ENCODE measurements at places on chromosomes 12 and 14.
A peak's percentile ranks its signal among the peaks of the same experiment; 100 is the strongest.

DNA sequence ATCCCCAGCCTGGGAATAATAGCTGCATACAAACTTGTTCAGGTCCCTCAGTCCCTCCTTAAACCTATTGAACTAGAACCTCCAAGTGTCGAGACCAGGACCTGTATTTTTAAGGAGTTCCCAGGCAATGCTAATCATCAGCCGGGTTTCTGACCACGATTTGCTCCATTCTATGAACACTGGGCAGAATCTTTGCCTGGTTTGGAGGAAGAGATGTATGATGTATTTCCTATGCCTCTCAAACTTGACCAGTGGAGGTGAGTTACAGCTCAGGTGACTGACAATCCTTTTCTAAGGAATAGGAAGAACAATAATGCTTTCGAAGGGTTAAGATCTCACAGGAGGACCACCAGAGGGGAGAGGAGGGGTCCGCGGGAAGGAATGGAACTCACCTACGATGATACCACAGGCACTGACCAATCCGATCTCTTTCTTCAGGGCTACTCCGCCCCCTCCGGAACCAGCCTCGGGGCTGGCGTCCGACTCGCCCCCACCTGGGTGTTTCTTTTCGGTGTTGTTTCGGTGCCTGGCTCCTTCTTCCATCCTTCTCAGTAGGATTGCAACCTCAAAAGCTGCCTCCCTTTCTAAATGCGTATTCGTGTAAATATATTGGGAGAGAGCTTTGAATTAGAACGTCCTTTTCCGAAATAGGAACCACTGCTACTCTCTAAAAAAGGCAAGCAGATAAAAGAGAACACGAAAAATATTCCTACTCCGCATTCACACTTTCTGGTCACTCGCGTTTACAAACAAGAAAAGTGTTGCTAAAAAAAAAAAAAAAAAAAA, 895 bp downstream of the SLC7A8 start:
- DNase-seq, result peak; percentile 6

DNA sequence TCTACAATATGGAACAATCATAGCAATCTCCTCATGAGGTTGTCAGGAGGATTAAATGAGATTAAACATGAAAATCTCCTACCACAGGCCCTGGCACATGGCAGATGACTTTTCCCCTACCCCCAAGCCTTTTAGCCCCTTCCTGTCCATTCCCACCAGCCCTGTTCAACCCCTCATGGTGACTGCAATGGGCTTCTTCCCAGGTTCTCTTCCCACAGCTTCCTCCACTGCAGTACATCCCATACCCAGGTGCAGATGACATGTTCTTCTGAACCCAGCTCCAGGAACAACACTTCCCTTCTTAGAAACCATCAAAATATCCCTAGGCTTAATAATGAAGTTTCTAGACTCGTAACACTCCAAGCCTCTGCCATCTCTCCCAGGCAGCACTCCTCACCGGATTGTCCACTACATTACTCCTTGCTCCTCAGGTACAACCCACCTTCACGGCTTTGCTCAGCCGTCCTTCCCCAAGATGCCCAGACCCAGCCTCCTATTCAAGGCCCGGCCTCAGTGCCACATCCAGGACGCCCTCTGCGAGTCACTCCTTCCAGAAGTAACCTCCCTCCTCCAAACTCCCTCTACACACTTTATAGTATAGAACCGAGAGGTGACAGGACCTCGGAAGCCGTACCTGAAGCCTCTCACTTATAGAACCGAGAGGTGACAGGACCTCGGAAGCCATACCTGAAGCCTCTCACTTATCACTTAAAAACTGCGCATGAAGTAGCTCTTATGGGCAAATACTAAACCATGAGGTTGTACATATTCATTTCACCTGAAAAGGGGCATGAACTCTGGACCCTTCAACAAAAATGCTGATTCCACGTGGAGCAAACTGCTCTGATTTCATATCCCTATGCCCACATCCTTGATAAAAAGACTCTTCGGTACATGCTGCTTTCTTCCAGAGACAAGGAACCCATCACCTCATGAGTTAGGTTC, 1.5 kb downstream of the CRACR2A start:
- DNase-seq, result no peak

DNA sequence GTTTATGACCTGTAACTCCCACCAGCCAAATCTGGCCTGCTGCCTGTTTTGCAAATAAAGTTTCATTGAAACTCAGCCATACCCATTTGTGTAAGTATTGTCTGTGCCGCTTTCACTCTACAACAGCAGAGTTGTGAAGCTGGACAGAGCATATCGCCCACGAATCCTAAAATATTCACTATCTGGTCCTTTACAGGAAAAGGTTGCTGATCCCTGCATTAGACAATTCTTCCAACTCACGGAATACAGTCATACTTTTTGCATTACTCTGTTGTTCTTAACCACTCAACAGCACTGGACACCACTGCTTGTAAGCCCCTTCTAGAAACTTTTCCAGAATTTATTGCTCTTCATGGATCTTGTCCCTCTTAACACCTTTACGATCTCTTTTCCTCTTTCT, 435.4 kb downstream of the EGLN3 start:
- DNase-seq, result no peak

DNA sequence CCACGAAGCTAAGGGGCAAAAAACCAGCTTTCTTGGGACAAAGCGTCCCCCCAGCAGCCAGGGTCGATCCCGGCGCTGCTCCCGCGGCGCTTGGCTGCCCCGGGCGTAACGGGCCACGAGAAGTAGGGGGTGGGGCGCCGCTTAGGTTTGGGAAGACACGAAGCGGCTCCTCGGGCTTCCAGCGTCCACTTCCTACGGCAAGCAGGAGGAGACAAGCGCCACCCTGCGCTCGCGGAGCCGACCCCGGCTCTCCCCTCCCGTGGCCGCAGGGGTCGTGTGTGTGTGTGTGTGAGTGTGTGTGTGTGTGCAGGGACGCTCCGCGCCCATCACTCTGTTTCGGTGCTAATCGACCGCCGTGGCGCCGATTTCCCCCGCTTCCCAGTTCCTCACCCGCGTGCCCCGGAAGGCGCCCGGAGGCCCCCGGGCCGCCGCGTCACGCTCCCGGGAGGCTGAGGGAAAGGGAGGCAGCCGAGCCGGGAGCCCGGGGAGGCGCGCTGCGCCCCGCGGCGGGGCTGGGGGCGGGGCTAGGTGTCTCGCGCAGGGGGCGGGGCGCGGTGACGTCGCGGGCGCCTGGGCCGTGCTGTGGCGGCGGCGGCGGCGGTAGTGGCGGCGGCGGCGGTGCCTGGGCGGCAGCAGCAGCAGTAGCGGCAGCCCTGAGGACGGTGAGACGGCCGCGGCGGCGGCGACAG, at the start of gene ERC1:
TSS of gene ERC1 (plus strand) at position 563 of the 689 bp plus-strand sequence. CDS start 36,681 bp downstream, outside the sequence.
- DNase-seq, result peak; percentile 72

DNA sequence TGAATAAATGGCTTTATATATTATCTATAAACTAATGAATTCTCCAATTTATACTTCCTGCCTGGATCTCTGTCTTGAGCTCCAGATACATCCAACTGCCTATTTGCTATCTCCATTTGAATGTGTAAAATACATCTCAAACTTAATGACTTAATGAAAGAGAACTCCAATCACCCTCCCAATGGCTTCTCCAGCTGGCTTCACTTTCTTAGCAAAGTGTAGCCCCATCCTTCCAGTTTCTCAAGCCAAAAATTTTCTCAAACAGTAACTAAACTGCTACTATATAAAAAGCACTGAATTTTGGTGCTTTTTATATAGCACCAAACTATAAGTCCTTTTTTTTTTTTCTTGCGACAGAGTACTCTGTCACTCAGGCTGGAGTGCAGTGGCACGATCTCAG, 2.6 kb downstream of the CRY1 start:
- no peak for DNase-seq

DNA sequence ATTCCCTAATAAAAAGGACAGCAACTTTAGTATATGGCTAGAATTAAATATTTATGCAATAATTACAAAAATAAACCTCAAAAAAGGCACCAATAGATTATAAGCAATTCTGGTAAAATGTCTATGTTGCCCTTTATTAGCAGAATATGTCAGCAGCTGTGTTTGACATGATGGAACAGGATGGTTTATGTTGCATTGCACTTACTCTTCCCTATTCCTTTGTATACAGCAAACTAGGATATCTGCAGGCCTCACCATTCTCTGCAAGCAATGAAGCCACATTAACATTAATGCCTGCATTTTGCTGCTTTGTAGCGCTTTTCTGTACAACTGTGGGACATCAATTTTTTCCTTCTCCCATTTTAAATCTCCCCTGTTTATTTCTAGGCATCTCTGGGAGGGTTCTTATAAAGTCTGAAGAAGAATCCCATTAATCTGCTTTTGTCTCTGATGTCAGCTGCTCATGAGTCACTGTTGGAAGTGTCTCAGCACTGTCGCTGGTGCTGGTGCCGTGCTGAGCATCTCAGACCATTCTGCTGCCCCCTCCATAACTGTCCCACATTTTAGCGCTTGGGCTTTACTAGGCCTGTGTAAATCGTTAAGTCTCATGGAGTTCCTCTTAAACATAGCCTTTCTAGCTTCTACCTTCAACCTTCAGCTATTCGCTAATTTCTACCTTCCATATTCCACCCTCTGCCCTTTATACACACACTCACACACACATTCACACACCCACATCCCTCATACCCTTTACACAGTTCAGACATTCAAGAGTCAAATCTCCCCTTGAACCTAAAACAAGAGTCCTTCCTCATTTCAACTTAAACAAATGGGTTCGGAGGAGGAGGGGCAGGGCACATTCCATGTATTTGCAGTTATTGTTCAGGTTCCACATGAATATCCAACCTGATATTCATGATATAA, 64.4 kb upstream of the TRHDE start:
- no peak for DNase-seq

DNA sequence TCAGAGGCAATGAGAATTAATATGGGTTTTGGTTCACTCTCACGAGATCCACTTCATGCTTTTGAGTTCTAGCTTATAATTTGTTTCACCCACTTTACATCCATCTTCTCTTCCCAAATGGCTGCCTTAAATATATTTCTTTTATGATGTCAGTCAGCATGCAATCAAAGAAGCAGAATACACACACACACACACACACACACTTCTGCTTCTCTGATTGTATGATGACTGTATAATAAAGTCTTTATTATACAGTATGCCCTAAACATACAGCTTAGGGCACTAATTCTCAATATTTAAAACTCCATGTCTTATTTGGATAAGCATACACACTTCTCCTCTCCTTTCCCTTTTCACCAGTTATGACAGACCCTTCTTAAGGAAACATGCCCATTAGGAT, 6.7 kb upstream of the ETV6 start:
- no peak for DNase-seq

- no peak for DNase-seq
Measured at GRCh38 chr12:115617391-115617790, 660.1 kb downstream of the MED13L start.

GRCh38 chr14:54599966-54600716, 33.2 kb downstream of the SAMD4A start:
- DNase-seq, result no peak

GRCh38 chr14:72476657-72477499, 417.0 kb downstream of the DPF3 start:
- peak; percentile 67 for DNase-seq

DNA sequence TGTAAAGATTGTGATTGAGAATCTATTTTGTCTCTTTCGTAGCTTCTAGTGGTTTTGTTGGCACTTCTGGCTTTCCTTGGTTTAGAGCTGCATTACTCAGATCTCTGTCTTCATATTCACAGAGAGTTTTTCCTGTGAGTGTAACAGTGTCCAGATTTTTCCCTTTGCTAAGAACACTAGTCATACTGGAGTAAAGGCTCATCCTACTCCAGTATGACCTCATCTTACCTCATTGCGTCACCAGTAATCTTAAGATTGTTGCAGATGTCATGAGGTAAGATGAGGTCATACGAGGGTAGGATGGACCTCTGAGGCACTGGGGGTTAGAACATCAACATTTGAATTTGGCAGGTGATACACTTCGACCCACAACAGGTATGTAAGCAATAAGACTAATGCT, 461.2 kb downstream of the FLRT2 start:
- no peak for DNase-seq

GRCh38 chr14:71726580-71727021, 205.6 kb upstream of the RGS6 start:
- no peak for DNase-seq

DNA sequence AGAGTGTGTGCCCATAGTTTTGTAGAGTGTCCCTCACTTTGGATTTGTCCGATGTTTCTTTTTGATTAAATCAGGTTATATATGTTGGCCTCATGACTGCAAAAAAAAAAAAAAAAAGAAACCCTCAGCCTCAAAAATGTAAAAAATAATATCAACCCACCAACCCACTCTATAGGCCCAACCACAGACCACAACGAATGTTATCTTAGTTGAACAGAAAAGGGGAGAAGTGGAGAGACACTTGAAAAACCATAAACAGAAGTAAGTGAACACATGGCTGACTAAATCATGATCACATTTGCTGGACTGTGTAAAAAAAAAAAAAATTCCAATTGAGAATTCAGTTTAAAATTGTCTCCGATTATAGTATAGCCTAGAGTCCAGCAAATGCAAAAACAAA, 45.5 kb upstream of the ST8SIA1 start:
- DNase-seq, result no peak

DNA sequence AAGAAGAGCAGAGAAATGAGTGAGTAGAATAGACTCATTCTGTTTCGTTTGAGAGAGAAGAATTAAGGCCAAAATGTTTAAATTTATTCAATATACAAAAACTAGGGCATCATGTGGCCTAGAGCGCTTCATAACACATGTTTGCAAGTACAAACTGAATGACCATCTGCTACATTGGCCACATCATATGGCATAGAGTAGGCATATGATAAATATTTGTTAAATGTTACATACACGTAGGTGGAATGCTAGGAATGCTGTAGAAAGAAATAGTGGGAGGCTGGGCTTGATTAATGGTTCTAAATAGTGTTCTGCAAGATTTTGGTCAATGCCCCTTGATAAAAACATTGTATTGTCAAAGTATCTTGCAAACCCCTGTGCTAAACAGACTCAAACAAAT, 10.8 kb downstream of the MGP start:
- DNase-seq, result no peak

GRCh38 chr12:120489018-120489417, 6.9 kb upstream of the DYNLL1 start:
- DNase-seq, result no peak

- DNase-seq, result no peak
Measured at GRCh38 chr12:3252450-3252891, 175.3 kb downstream of the TSPAN9 start.

- no peak for DNase-seq
Measured at GRCh38 chr14:101032433-101032832, 128.9 kb upstream of the RTL1 start.

DNA sequence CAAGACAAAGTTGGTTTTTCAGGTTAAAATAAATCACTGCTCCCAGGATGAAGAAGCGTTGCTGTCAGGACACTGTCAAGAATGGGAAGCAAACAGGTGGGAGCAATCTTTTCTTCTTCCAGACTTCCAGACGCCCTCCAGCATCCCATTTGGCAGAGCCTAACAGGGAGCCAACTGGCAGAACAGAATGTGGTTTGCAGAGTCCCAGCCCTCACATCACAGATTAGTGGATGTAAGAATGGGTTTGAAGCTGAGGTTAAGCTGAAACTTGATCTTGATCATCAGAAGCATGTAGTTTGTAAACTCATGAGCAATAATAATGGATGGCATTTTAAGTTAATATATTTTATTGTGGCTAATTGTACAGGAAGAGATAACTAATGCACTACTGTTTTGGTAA, 636.4 kb downstream of the SLC6A15 start:
- DNase-seq, result no peak

- DNase-seq, result no peak
Measured at GRCh38 chr12:127025545-127025944, 1241.4 kb upstream of the TMEM132C start.

All from stimulated activated CD4-positive, alpha-beta T cell treated with anti-CD3 and anti-CD28 coated beads, Interleukin-2, amount 100 ng/mL, for 4 hours (primary cell).